ENCODE measurements at places on chromosomes 6 and 20.

DNA sequence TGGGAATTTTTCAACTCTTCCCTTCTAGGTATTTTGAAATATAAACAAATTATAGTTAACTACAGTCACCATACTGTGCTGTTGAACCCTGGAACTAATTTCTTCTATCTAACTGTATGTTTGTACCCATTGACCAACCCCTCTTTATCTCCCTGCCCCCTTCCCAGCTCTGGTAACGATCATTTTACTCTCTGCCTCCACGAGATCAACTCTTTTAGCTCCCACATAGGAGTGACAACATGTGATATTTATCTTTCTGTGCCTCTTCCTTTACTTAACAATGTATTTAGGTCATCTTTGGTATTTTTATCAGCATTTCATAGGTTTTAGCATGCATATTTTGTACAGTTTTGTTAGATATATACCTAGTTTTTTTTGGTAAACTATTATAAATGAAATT lies 45.9 kb downstream of the ASXL1 start:
- DNase-seq = no peak

DNA sequence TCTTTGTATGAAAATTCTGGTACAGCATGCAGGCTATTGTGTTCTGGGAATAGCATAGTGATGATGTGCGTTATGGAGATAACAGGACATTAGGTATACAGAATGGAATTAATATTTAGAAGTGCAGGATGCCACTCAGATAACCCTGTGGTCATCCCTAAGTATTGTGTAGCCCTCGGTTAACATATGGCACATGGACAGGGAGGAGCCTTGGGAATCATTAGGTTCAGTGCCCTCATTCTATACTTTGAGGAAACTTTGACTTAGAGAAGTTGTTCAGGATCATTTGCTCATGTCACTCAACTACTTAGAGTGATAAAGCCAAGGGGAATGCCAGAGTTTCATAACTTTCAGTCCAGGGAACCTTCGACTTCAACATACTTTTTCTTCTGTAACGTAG lies 185.9 kb downstream of the UST start:
- DNase-seq = no peak

GRCh38 chr6:7232351-7232750 lies 80.6 kb downstream of the SSR1 start:
- DNase-seq = no peak

- DNase-seq = no peak
These were observed 102.6 kb downstream of the MRPL14 start for GRCh38 chr6:44024574-44025219.

DNA sequence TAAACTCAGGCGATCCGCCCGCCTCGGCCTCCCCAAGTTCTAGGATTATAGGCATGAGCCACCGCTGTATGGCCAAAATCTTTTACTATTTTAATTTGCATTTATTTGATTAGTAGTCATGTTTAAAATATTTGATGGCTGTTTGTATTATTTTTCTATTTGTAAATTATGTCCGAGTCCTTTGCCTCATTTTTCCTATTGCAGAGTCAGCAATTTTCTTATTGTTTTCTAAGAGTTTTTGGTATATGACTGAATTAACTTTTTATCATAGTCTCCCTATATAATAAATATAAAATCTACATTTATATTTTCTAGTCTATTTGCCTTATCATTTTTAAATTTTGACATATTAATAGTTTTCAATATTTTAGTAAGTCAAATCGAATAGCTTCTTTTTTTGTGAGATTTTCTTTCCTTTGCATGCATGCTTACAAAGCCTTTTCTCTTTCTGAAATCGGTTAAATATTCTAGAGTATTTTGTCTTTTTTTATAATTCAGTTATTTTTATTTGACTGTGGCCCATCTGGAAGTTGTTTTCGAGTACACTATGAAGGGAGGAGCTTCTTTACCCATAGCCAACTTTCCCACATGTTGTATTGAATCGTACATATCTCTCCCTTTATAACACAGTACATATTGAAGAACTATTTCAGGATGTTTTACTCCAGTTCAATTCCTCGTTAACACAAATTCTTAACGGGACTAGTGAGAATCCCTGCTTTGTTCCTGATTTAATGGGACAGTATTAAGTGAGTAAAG lies 34.5 kb upstream of the RPS6KA2 start:
- DNase-seq = no peak

DNA sequence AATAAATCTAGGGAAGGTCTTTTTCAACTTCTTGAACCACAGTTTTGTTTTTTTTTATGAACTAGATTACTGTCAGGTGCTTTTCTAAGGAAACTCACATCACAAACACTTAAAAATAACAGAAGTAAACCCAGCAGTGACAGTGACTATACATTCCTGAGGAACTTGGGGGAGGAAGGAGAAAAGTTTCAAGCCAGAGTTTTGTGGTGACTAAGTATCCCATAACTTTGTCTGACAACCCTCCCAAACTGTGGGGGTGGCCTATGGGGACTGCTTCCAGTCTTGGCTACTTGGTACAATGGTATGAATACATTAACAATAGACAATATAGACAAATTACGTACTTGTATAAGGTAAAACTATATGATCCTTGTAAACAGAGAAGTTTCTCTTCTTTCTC lies 202.5 kb upstream of the MAN1A1 start:
- no peak for DNase-seq

DNA sequence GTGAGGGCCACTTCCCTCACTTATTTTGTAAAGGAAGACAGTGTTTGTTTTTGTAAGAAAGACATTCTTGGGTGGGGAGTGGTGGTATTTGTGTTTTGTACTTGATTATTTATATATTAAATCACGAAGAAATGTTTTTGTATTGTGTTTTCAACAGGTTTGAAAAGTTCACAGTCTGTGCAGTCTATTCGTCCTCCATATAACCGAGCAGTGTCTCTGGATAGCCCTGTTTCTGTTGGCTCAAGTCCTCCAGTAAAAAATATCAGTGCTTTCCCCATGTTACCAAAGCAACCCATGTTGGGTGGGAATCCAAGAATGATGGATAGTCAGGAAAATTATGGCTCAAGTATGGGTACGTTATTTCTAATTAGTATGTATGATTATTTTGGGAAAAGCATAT lies 137.2 kb downstream of the NCOA3 start:
- no peak for DNase-seq

GRCh38 chr6:35809809-35810208 lies 4.7 kb downstream of the LHFPL5 start:
- no peak for DNase-seq

DNA sequence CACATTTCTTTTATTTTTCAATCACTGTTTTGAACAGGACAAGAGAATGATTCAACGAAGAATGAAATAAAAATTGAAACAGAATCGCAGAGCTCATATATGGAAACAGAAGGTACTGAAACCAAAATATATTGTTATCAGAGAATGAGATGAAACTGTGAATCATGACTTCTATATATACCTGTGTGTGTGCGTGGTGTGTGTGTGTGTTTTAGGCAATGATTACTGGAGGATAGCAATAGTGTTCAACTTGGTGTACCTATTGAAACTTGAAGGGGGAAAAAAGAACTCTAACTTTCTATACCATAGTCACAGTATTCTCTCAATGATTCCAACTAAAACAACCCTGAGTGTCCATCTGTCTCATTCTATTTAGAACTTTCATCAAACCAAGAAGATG lies 586.6 kb downstream of the KIF16B start:
- DNase-seq = no peak

- no peak for DNase-seq
These were observed 33.3 kb upstream of the EZR start for GRCh38 chr6:158852312-158853071.

- DNase-seq = no peak
These were observed 763.6 kb downstream of the TENT5A start for GRCh38 chr6:80988892-80989291.

- DNase-seq = no peak
These were observed at the start of gene OPRL1 for GRCh38 chr20:64080013-64080812. TSS of gene OPRL1 (plus strand) at chr20:64080082. CDS start at chr20:64092721, 12,639 bp downstream.

DNA sequence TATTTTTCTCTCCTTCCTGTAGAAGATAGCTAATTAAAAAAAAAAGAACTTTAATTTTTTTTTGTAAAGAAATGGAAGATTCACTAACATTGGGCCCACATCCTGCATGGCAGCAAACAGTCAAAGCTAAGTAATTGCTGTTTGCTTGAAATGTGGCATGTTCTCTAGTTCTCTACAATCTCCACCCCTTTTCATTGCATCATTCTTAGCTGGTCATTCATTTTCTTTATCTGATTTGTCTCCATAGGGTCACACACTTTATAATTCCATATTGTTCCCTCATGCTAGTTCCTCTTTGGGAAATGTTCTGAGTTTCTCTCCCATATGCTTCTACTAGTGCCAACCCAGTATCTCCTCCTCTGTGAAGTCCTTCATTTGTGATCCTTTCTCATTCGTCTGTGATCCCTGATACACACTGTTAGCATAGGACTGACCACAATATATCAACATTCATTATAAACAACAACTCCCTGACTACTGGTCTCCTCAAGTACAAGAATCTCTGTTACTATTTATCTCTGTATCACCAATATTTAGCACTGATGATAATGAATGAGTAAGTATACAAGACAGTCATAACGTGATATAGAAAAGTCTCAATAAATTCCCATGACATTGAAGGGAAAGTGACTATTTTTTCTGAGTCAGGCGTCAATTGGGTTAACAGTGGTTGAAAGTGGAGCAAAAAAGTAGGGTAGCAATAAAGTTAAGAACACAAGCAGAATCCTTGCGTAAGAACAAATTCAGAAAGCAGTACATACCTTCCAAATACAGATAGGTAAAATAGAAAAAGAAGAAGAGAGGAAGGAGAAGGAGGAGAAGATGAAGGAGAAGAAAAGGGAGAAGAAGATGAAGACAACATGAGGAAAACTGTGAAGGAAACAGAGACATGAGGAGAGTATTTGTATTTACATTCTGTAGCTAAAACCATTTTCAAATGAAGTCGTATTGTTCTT lies 33.2 kb upstream of the MYB start:
- no peak for DNase-seq

DNA sequence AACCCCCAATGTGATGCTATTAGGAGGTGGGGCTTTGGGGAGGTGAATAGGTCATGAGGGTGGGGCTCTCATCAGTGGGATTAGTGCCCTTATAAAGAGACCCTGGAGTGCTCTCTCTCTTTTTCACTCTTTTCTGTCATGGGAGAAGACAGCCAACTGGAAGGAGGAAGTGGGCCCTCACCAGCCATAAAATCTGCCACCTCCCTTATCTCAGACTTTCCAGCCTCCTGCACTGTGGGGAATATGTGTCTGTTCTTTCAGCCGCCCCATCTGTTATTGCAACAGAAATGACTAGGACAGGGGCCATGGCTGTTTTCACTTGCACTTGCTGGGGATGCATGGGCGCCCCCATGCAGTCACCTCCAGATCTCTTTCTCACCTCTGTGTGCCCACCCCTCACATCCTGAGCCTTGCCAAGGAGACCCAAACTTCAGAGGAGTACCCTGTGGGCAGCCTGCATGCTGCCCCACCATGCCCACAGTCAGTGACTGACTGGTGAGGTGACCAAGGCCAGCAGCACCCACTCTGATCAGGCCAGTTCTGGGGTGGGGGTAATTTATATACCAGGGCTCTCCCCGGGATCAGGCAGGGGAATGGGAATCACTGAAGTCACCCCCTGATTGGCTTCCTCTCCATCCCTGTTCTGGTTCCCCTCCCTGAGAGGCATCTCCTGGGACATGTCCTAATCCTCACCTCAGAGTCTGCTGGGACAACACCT lies 118.4 kb downstream of the ANKRD60 start:
- DNase-seq = no peak

Data from KG1 (cell line).